NK-92 treated with Interleukin-12 subunit alpha and Interleukin-12 subunit beta, amount 100 ng/mL, for 24 hours (cell line): ENCODE measurements at places on chromosomes 2 and 18.

DNA sequence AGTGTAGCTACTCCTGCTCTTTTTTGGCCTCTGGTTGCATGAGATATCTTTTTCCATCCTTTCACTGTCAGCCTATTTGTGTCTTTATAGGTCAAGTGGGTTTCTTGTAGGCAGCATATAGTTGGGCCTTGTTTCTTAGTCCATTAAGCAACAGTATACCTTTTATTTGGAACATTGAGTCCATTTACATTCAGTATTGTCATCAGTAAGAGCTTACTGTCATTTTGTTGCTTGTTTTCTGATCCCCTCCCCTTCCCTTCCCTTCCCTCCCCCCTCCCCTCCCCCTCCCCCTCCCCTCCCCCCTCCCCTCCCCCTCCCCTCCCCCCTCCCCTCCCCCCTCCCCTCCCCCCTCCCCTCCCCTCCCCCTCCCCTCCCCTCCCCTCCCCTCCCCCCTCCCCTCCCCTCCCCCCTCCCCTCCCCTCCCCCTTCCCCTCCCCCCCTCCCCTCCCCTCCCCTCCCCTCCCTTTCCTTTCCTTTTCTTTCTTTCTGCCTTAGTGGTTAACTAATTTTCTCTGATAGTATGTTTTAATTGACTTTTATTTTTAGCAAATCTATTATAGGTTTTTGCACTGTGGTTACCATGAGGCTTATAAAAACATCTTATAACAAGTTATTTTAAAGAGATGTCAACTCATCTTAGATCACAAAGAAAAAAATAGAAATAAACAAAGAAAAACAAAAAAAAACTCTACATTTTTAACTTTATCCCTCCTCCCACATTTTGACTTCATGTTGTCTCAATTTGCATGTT, 13.2 kb upstream of the DCDC2C start:
- DNase-seq = no peak

DNA sequence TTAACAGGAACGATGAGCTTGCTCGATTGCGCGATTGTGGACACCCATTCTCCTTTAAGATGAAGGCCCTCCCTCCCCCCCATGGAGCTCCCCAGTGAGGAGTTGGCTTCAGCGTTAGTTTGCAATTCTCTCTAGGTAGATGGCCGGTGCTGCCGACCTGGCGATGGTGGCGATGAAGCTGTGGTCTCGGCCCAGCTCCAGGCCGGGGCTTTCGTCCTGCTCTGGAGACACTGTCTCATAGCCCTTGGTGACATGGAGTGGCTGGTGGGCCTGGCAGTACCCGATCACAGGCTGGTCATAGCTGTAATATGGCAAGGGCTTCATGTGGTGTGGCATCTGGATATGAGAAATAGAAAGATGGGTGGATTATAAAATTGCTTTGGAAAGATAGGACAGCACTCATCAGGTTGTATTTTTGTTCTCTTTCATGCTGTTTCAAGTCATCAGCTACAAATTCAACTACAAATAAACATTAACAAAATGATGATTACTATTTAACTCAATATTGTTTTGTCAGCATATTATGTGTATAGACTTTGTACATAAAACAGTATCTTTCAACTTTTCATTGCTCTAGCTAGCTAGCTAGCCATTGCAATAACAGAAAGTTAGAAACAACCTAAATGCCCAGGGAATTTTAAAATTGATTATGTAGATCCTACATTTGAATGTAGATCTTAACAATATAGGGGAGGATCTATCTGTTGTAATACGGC, 773.4 kb downstream of the LRRTM4 start:
- DNase-seq = no peak

- no peak for DNase-seq
These were observed 8.8 kb downstream of the ATIC start for GRCh38 chr2:215320679-215321078.

- DNase-seq = no peak
These were observed 107.1 kb downstream of the THADA start for GRCh38 chr2:43488737-43489136.

DNA sequence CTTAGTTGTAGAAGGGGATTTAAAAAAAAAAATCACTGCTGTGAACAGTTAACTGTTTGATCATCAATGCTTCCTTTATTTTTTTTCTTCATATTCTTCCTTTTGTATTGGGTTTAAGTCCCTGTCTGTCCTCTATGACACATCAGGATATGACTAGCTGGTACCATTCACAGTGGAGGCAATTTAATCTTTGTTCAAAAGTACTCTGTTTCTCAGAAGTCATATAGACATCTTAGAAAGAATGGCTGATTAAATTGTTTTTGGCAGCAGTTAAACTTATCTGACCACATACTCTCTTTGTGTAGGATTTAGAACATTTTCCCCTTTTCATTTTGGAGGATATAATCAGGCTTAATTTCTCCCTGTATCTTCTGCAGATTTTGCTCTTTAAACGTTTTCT, 807.8 kb upstream of the CDH2 start:
- no peak for DNase-seq

DNA sequence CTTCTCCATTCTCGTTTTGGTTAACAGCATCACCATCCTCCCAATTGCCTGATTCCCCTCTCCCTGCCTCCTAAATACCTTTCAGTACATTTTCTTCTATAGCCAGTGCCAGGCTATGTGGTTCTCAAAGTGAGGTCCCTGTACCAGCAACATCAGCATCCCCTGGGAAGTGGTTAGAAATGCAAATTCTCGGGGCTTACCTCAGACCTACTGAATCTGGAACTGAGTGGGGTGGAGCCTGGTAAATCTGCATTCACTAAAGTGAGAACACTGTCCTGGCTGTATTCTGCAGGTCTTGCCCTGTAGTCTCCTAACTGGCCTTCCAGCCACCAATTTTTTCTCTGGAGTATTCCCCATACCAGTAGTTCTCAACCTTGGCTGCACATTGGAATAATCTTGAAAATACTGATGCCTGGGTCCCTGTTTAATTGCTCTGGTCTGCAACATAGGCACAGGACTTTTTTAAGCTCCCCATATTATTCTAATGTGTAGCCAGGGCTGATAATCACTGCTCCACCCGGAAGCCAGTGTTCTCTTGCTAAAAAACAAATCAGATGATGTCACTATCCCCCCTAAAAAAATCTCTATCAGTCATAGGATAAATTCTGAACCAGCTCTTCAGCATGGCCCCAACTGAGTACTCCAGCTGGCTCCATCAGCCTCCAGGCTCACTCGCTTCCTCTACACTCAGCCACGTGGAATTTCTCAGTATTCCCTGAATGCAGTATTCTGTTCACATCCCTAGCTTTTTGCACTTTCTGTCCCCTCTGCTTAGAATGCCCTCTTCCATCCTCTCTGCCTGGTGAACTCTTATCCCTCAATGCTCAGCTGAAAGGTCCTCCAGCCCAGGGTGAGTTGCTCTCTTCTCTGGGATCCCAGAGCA, 98.4 kb downstream of the CDK15 start:
- DNase-seq = no peak

DNA sequence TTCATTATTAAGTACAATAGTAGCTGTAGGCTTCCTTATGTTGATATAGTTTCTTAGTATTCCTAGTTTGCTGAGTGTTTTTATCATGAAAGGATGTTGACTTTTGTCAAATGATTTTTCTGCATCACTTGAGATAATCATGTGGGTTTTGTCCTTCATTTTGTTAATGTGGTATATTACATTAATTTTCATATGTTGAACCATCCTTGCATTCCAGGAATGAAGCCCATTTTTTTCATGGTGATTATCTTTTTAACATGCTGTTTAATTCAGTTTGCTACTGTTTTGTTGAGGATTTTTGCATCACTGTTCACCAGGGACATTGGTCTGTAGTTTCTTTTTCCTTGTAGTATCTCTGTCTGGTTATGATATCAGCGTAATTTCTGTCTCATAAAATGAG, 82.9 kb upstream of the CNGA3 start:
- DNase-seq = no peak

DNA sequence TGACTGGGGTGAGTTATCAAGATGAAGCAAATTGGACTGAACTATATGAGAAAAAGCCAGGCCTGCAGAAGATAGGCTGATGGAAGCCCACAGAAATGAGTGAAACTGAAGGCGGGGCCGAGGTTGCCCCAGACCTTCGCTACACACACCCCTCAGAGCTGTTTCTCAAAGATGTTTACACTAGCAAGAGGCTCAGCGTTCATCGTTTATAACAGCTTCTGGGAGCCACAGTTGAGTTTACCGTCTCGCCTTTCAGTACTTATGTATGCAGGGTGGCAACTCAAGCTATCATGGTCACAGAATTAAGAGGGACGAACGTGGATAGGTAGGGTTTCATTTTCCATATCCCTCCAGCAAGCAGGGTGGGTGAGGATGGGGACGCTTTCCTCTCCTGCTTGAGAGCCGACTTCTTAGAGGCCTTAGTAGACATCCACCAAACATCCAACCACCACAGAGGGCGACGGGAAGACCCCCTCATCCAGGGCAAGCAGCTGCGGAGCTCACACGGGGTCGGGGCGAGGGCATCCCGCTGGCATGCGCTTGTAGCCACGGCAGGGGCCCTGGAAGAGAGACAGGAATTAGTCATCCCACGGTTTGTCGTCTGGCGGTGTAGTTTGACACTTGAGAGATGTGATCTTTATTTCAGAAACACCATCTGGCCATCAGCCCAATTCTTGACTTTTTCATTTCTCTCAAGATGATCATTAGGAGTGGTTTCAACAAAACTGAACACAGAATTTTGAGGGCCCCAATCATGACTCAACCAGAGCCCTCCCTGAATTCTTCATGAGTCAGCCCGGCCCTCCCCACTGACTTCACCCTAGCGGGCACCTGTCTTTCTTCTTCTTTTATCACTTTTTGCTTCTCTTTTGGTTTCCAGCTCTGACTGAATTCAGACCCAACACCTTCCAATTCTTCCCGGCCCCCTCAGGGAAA, 109.1 kb upstream of the CTDP1 start:
- no peak for DNase-seq

GRCh38 chr2:98335271-98335670, 11.0 kb upstream of the CNGA3 start:
- DNase-seq = no peak

GRCh38 chr2:172251231-172251630, 148.5 kb upstream of the DLX2 start:
- no peak for DNase-seq

DNA sequence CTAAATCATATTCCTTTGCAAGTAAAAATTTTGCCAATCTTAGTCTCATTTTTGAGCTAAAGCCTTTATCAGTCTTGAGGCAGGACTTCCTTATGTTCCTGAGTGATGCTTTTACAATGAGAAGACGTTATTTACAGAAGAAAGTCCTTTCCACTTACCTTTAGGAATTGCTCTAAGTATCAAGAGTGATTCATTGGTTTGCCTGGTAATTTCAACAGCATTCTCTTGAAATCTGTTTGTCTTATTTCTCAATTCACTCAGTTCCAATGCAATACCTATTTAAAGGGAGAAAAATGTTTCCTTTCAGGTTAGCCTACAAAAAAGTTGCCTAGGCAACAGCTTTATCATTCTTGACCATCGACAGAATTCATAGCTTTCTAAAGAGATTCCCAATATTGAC, 137.2 kb downstream of the LAMA1 start:
- DNase-seq = no peak

GRCh38 chr18:13019301-13019700, 28.1 kb downstream of the CEP192 start:
- DNase-seq = no peak

DNA sequence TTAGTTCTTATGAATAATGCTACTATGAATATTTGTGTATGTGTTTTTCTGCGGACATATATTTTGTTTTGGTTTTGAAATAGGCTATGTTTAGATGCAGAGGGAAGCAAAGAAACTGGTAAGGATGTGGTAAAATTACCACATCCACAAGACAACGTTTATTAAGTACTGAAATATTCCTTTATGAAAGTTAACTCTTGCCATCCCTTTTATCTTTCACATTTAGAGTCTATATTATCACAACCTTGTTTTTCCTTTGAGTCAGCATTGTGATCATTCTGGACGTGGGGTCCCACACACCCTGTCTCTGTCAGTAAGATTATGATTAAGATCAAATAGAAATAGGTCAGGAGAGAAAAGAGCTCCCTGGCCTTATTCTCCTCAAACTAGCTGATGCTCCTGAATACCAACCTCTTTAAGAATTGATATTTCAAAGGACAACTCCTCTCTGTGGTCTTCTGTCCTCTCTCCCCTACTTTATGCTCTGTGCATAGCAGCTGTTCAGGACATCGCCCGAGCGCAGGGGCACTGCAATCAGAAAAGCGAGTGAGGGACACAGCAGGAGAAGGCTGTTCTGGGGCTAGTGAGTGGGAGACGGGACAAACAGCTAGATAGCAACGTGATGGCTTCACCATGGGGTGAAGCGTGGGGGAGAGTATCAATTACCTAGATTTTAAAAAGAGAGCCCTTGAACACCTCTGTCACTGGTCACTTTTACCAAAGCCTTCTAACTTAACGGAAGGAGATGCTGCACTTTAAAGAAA, 12.2 kb downstream of the METAP1D start:
- no peak for DNase-seq

DNA sequence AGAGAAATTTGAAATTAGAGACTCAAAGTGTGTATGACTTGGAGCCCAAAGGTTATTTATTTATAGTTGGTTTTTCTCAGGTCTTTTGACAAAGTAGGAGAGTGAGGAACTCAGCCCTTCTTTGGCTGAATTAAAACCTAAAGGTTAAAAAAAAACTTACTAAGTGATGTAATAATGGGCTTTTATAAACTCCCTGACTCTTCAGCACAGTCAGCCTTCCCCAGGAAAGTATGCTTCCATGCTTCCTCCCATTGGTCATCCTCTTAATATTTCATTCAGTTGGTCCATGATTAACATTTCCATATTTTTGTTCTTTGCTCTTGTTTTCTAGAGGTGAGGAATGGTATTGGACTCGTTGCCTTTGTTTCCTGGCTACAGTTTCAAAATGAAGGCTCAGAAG, 7.2 kb downstream of the ARPC2 start:
- DNase-seq = no peak

GRCh38 chr2:190996338-190996946, 17.5 kb downstream of the STAT1 start:
- DNase-seq = peak; percentile 15

GRCh38 chr2:227326783-227327182, 1.7 kb downstream of the MFF start:
- DNase-seq = no peak

- no peak for DNase-seq
These were observed 56.9 kb downstream of the SRBD1 start for GRCh38 chr2:45554073-45554741.

DNA sequence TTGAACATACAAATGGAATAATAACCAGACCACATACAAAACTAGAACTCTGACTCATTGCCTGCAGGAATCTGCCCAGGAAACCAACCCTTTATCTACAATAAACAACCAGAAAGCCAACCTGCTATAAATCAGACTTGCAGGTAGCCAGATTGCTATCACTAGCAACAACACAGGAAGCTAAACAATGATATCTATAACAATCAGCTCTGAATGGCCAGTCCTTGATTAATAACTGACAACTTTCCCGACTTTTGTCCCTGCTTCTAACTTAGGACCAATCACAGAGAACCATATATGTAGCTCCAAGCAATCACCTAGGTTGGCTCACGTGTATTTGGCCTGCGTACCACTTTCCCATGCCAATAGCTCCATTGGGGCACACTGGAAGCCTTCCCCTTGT, 470.8 kb downstream of the RIT2 start:
- no peak for DNase-seq

DNA sequence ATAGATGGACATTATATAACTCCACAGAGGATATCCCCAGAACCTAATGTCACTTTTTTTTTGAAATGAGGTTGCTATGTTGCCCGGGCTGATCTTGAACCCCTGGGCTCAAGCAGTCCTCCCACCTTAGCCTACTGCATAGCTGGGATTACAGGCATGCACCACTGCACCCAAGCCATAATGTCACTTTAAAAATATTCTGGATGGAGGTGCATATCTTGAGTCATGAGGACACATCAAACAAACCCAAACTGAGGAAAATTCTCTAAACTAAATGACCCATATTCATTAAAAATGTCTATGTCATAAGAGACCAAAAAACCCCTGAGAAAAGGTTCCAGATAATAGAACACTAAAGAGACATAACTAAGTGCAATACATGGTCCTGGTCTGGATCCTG, 36.3 kb downstream of the OSGEPL1 start:
- no peak for DNase-seq
